ENCODE measurements at places on chromosomes 4 and X. TPM values are rescaled to one million over a fixed set of nuclear protein-coding genes. Genes with fewer than 3 reads are reported as not detected.
A peak's percentile ranks its signal among the peaks of the same experiment; 100 is the strongest.

DNA sequence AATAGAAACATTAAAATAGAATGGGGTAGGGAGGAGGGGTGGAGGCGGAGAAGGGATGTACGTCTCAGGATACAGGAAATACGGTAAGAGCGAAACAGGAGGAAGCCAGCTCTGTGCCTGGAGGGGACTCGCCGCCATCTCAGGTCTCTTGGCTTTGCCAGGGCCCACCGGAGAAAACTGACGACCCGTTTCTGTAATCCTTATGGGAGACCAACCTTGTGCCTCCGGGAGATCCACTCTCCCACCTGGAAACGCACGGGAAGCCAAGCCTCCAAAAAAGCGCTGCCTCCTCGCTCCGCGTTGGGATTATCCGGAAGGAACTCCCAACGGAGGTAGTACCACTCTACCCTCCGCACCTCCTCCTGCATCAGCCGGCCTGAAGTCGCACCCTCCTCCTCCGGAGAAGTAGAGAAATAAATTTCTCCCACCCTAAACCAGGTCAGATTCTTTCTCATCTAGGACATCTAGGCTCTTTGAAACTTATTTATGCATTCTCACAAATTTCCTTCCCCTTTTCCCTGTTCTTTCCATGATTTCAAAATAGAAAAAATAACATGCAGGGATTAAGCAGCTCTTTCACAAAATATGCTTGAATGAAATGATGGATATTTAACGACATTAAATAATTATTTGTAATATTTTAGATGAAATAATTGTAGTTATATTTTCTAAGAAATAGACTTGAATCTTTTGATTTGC lies at the start of gene NBDY:
Gene NBDY (plus strand): TSS at position 92 of the 699 bp plus-strand sequence. CDS start 111 bp downstream, at position 203.
- no peaks in the 10 kb centered on the region for H3K4me1 ChIP-seq
- peak within 1 kb of the TSS; percentile 100 for H3K27ac ChIP-seq
- peak within 1 kb of the TSS; percentile 99 for H3K4me3 ChIP-seq
- peak; percentile 37 for DNase-seq
- no peaks in the 10 kb centered on the region for H3K27me3 ChIP-seq

GRCh38 chrX:139213241-139213709 lies 317.3 kb upstream of the F9 start:
- DNase-seq: no peak
- H3K36me3 ChIP-seq: no peaks in the 10 kb centered on the region
- H3K4me3 ChIP-seq: no peak overlapping the region
- H3K4me1 ChIP-seq: no peaks in the 10 kb centered on the region

- no peak overlapping the region for H3K4me3 ChIP-seq
- peaks cover 4% of the 10 kb centered on the region for H3K27me3 ChIP-seq
- no peaks in the 10 kb centered on the region for H3K4me1 ChIP-seq
- H3K36me3 ChIP-seq: no peaks in the 10 kb centered on the region
These were observed 195.6 kb upstream of the KLF3 start for GRCh38 chr4:38468339-38468866.

DNA sequence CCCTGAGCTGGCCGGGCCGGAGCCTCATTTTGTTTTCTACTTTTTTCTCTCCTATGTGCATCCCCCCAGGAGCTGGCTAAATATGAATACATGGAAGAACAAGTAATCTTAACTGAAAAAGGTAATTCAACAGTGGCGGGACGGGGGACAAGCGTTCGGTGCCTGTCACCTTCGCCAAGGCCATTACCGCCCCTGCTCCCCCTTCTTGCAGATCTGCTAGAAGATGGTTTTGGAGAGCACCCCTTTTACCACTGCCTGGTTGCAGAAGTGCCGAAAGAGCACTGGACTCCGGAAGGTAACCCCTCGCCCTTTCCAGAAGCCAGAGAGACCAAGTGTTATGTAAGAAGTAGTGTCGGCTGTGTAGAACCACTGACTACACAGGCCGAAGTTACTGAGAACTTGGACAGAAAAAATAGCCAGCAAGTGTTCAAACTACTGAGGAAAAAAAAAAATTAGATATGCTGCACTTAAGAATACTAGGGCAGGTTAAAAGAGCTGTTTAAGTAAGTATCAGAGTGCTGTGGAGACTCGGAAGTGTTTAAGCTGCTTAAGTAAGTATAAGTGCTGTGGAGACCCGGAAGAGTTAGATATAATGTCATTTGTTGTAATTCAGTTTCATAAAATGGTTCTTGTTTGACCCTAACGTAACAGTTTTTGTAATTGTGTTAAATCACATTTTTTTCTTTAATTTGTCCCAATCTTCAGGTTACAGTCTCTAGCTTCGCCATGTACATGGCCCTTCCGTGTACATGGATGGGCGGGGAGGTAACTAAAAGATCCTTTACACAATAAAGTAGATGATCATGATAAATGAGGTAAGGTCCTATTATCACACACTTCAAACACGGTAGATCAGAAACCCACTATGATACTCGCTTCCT lies 856 bp downstream of the SAT1 start:
- no peaks in the 10 kb centered on the region for H3K4me1 ChIP-seq
- DNase-seq: no peak
- peaks cover 2% of the 10 kb centered on the region for H3K36me3 ChIP-seq
- H3K4me3 ChIP-seq: peak overlapping the region; percentile 74

DNA sequence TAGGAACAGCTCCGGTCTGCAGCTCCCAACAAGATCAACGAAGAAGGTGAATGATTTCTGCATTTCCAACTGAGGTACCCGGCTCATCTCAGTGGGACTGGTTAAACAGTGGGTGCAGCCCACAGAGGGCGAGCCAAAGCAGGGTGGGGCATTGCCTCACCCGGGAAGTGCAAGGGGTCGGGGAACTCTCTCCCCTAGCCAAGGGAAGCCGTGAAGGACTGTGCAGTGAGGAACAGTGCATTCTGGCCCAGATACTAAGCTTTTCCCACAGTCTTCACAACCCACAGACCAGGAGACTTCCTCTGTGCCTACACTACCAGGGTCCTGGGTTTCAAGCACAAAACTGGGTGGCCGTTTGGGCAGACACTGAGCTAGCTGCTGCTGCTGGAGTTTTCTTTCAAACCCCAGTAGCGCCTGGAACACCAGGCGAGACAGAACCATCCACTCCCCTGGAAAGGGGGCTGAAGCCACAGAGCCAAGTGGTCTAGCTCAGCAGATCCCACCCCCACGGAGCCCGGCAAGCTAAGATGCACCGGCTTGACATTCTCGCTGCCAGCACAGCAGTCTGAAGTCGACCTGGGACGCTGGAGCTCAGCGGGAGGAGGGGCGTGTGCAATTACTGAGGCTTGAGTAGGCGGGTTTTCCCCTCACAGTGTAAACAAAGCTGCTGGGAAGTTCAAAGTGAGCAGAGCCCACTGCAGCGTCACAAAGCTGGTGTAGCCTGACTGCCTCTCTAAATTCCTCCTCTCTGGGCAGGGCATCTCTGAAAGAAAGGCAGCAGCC lies 84.6 kb downstream of the THOC2 start:
- H3K27ac ChIP-seq: no peak overlapping the region
- DNase-seq: peak; percentile 83
- H3K4me1 ChIP-seq: peaks cover 1% of the 10 kb centered on the region
- H3K36me3 ChIP-seq: no peaks in the 10 kb centered on the region
- H3K4me3 ChIP-seq: no peak overlapping the region

DNA sequence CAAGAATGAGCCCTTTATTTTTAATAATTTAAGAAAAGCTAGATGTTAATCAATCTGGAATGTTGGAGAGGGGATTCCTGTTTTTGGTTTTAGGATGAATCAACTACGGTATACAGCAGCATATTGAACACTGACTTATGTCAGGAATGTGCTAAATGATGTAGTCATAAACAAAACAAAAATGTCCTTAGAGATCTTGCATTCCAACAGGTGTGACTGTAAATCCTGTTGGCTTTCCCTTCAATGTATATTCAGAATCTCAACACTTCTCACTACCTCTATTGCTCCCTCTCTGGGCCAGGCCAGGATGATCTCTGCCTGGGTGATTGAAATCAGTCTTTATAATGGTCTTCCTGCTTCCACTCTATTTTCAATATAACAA lies 37.8 kb upstream of the BDH2 start:
- no peaks in the 10 kb centered on the region for H3K4me1 ChIP-seq
- H3K27me3 ChIP-seq: no peaks in the 10 kb centered on the region
- peak; percentile 32 for DNase-seq
- no peak overlapping the region for H3K27ac ChIP-seq
- 0 out of 2 replicates have a peak, but pooled peaks cover 2% of the 10 kb centered on the region for H3K36me3 ChIP-seq

Gene MAP3K15
- total RNA-seq: under 0.01 TPM

Gene TSPAN7
- total RNA-seq: not detected

Measured in IMR-90 (cell line).